HFFc6 (cell line): ENCODE measurements at places on chromosomes 1 and 21.

DNA sequence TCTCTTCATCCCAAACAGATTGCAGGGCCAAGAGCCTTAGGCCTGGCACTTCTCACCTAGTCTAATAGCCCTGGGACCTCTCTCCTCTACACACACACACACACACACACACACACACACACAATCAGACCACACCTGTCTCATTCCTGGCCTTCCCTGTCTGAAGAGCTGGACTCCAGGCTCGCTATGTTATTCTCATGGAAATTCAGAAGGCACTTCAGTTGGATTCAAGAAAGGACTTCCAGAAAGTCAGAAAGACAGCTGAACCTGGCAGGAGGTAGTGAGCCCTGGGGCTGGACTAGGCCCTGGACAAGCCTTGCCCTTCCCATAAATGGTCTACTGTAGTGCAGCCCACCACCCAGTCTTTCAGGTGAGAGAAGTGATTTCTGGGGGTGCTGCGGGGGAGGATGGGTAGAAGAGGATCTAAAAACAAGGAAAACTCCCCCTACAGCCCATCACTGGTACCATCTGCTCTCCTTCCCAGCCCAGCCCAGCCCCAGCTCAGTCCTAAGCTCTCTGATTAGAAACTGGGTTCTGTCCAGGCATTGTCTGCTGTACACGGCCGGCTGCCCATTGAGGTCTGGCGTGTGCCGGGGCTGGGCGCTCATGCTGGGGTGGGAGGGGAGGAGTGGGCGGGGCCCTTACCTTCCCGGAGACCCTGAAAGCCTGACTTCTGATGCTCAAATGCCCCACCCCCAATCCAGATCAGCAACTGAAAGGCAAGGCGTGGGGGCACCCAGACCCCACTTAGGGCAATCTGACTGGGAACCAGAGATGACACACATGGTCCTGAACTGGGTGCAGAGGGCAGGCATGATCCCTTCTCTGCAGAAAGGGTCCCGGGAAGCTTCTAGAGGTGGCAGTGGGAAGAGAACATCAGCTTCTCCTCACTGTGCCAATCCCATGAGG lies 2.5 kb downstream of the KIF21B start:
- H3K27me3 ChIP-seq = peaks cover 43% of the 10 kb centered on the region
- peaks cover 13% of the 10 kb centered on the region for H3K4me1 ChIP-seq
- no peak overlapping the region for H3K4me3 ChIP-seq
- no peak overlapping the region for H3K27ac ChIP-seq

DNA sequence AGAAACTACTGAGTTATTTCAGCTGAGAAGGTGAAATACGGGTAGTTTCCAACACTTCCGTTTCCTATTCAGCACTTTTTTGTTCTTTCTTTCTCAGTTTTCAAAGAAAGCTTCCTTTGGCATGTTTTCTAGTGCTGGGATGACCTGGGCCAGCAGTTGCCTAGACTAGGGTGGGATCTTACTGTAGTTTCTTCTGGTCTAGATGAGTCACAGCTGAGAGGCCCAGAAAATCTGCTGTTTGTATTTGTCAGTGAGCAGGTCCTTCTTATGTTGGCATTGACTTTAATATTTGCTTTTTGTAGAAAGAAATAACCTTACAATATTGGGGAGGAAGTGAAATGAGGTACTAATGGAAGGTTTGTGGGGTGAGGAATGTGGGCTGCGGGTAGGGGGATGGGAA lies 22.2 kb downstream of the C1orf21 start:
- peaks cover 31% of the 10 kb centered on the region for H3K4me1 ChIP-seq
- no peak overlapping the region for H3K27ac ChIP-seq
- DNase-seq = no peak
- H3K4me3 ChIP-seq = no peak overlapping the region

DNA sequence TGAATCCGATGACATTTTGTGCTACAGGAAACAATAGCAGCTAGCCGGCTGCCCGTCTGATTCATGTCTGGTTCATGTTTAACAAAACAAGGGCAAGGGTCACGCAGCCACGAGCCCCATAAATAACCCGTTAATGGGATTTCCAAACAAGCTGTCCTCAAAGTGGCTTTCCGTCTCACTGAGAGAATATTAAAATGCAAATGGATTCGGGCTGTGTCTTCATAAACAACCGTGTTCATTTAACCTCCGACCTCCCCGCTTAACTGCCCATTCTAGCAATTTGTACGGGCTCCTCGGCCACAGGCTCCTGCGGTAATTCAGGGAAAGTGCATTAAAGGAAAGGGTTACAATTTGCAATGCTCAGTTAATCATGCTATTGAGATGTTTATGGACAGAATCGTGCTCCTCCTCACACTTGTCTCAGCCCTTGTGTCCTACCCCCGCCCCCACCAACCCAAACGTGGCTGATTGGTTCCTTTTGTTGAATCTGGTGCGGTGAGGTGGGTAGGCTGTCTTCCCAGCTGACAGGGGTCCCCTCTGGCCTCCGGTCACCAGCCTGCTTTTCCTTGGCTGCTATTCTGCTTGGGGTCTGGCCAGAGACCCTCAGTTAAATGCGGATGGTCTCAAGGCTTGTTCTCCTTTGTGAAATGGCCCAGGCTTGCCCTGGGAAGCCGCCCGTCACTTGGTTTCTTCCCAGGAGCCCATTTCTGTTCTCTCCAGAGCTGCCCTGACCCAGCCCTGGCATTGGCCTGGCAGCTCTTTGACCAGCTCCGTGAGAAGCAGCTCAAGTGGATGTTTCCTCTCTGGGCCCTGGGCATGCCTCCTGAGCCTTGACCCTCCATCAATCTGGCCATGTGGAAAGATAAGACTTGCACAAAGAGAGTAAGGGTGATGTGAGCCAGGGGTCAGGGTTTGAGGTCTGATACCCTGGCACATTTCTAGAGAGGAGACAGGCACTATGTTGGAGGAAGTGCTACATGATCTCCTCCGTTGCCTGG lies 200.7 kb upstream of the POU3F1 start:
- H3K4me1 ChIP-seq = peaks cover 16% of the 10 kb centered on the region
- H3K4me3 ChIP-seq = 0 out of 2 replicates have a peak overlapping the region, but pooled peaks have one; percentile 23
- no peaks in the 10 kb centered on the region for H3K36me3 ChIP-seq
- H3K27me3 ChIP-seq = peaks cover 35% of the 10 kb centered on the region
- peak; percentile 60 for DNase-seq

DNA sequence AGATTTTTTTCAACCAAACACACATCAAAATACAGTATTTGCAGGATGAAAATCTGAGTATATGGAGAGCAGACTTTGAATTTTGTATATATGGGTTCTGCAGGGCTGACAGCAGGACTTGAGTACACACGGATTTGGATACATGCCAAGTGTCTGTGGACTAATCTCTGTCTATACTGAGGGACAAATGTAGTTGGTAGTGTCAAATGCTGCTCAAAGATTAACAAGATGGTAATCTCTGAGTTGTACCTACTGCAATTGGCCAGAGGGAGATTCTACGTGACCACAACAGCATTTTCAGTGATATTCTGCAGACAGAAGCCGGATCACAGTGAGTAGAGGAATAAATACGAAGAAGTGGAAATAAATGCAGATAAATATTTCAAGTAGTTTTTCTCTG lies 43.4 kb downstream of the SHCBP1L start:
- no peak overlapping the region for H3K27ac ChIP-seq
- DNase-seq = no peak
- no peak overlapping the region for H3K4me3 ChIP-seq
- no peaks in the 10 kb centered on the region for H3K36me3 ChIP-seq
- H3K4me1 ChIP-seq = no peaks in the 10 kb centered on the region
- H3K27me3 ChIP-seq = peaks cover 10% of the 10 kb centered on the region

DNA sequence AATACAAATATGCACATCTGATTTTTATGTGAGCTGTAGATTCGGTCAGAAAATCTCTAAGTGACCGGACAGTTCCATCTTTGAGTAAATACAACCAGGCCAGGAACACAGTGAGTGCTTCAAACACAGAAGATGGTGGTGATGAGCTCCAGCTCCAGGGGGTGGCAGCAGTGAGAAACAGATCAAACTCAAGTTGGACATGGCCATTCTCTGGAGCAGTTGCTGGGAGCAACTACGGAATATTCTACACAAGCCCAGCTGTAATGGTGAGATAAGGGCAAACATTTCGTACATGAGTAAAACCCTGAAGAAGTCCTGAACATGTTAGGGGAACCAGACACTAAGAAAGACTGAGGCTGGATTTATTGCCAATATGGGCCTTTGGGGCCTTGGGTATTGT lies 100.7 kb downstream of the BARHL2 start:
- H3K4me3 ChIP-seq = no peak overlapping the region
- DNase-seq = no peak
